ENCODE measurements at places on chromosomes 13 and 19. TPM values are rescaled to one million over a fixed set of nuclear protein-coding genes. Genes with fewer than 3 reads are reported as not detected.

DNA sequence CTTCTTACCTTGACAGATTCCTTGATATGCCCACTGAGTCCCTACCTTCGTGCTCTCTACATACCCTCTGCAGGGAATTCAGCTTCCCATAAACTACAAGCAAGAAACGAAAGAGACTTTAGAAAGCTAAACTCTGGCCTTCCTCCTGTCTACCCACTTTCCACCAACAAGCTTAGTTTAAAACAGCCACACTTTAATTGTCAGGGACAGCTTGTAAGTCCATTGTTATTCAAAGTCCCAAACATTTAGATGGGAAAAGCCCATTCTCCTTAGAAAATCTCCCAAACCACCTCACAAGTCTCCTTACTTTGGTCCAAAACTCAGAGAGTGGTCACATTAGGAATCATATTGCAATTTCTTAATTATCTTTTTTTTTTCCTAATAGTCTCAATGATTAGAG is 2695.8 kb downstream of the PCDH9 start:
- no peak overlapping the region for H3K27ac ChIP-seq
- H3K4me3 ChIP-seq = no peak overlapping the region
- H3K27me3 ChIP-seq = no peaks in the 10 kb centered on the region
- no peak for DNase-seq
- no peaks in the 10 kb centered on the region for H3K4me1 ChIP-seq
- no peaks in the 10 kb centered on the region for H3K36me3 ChIP-seq

DNA sequence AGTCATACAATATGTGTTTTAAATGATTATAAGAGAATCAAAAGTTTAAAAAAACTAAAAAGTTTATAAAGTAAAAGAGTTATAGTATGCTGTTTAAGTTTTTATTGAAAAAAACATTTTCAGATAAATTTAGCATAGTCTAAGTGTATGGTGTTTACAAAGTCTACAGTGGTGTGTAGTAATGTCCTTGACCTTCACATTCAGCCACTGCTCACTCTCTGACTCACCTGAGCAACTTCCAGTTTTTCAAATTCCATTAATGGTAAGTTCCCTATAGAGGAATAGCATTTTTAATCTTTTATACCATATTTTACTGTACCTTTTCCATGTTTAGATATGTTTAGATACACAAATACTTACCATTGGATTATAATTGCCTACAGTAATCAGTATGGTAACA is 842.4 kb upstream of the KLHL1 start:
- H3K27ac ChIP-seq = no peak overlapping the region
- no peak overlapping the region for H3K4me3 ChIP-seq
- H3K4me1 ChIP-seq = no peaks in the 10 kb centered on the region
- DNase-seq = no peak
- H3K36me3 ChIP-seq = no peaks in the 10 kb centered on the region

The ZNF556 gene
- polyA plus RNA-seq = not detected

GRCh38 chr13:34410678-34411077 is 531.4 kb upstream of the NBEA start:
- H3K36me3 ChIP-seq = peaks cover 3% of the 10 kb centered on the region
- H3K4me3 ChIP-seq = no peak overlapping the region
- no peaks in the 10 kb centered on the region for H3K4me1 ChIP-seq
- no peak overlapping the region for H3K27ac ChIP-seq
- H3K27me3 ChIP-seq = no peaks in the 10 kb centered on the region

The TIMM29 gene
- 40.8 TPM for polyA plus RNA-seq

Data from immature natural killer cell (primary cell).